MM.1S (cell line): ENCODE measurements at places on chromosomes 16 and 17.

DNA sequence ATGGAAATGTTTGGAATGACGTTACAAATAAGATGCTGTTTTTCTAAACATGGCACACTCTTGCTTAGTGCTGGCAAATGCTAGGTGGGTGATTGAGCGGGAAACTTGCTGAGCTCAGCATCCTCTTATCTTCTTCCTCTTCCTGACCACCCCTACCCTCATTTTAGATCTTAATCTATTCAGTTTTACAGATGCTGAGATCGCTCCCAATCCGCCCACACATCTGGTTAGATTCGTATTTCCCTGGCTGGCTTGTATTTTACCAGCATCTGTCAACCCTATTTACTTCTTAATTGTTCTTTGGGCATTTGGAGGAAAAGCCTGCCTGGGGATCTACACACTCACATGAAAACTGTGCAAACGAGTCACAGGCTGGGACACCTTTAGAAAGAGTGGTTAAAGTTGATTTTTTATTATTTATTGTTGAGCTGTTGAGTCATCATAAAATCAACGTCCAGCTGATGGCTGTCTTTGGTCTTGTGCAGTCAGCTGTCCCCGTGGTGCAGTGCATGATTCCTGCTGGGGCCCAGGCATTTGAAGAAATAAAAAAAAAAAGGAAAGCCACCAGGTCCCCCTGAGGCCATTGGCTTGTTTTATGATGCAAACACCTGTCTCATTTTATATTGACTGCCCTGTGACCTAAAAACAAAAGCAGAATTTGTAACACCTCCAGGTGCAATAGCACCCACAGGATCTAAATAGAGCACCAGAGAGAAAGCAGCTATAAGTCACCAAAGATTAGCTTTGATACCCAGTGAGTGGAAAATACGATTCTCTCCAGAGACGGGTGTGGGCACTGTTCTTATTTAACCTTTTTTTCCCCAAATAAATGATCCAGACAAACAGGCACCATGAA, 258.6 kb downstream of the HS3ST3B1 start:
- no peak for DNase-seq

- DNase-seq = no peak
Observed at GRCh38 chr17:82148997-82149396, 51.0 kb upstream of the FASN start.

DNA sequence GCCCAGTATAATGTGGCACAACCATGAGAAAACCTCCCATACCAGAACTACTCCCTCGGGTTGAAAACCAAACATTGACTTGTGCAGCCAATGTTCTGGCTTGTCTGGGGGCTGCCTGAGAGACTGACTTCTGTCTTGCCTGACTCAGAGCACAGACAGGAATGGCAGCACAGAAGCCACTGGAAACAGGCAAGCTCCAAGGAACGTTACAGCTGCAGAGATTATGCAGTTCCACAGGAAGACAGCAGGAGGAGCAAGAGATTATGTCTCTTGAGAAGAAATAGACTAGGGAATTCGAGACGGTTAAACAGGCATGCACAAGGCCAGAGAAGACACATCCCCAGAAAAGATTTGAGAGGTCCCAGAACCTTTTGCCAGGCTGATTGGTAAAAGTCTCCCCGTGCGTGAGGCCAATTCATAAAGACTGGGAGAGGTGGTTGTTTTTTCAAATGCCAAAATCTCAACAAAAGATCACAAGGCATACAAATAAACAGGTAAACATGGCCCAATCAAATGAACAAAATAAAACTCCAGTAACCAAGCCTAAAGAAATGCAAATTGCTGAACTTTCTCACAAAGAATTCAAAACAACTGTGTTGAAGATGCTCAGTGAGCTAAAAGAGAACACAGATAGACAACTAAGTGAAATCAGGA, 90.6 kb upstream of the CDH5 start:
- peak; percentile 48 for DNase-seq

DNA sequence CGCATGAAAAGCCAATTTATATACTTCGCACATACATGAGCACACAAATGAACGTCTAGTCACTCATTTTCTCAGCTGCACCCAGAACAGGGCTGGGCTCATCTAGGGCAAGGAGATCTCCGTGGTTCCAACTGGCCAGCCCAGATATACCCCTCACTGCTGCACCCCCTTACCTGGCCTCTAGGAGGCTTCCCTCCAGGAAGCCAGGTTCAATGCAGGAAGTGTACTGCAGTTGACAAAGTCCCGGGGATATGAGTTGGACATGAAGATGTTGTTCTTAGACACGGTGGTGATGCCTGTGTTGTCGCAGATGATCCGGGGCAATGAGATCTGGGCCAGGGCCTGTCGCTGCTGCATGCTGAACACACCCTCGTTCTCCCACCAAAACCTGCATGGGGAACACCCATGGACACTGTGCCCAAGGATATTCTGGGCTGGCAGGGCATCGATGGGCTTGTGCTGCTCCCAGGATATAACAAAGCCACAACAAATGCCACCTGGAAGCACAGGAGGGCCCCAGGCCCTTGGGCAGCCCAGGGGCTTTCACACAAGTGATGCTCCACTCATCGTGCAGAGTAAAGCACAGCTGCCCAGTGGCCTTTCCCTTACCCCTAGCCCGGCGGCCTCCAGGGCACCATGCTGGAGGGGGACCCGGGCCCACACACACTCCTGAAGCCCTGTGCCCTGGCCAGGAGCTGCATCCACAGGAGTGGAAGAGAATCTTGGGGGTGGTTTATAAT, 10.1 kb downstream of the MPO start:
- DNase-seq = no peak

DNA sequence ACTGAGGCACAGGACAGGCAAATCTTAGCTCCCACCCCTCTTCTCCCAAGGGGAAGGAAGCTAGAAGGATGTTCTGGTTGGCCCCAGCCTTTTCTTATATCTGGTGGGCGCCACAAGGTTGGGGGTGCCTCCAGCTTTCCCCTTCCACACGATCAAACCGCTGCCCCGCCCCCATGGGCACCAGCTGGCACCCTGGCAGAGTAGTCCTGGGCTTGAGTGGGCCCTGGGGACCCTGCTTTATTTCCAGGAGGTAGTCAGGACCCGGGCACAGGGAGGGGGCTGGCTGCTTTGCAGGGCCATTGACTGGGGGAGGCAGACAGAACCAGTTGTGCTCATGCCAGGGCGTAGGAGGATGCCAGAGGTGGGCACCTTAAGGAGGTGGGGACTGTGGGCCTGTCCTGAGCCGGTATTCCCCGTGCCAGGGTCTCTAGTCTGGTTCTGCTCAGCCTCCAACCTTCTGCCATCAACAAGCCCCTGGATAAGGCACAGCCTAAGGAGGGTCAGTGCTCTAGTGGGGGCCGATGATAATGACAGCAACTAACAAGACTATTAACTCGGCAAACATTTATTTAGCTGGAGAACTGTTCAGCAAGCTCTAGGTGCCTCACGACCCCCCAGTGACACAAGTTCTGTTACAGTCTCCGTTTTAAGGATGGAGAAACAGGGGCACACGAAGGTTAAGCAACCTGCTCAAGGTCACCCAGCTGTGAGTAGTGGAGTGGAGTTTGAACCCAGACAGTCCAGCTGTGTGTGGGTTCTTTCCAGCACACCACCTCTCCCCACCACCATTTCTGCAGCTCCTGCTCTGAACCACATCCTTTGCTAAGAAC, 7.6 kb upstream of the PPP1R1B start:
- DNase-seq = no peak
